Muscle of back (tissue), 13 donors: ENCODE measurements at places on chromosomes 12 and 14. TPM values are rescaled to one million over a fixed set of nuclear protein-coding genes. Genes with fewer than 3 reads are reported as not detected.

Gene NEMP1
- 22.4 TPM for polyA plus RNA-seq

DNA sequence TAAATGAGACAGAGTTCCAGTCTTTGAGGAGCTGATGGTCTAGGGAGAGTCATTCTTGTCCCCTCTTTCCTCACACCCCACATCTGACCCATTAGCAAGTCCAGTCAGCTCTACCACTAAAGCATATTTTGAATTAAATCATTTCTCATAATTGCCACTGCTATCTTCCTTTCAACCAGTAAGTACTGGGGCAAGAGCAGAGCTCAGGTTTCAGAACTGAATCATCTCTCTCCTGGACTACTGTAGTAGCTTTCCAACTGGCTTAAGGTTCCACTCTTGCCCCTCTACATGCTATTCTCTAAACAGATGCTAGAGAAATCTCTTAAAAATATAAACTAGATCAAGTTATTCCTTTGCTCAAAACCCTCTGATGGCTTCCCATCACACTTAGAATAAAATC lies 218.3 kb downstream of the TTC6 start:
- no peak for DNase-seq

DNA sequence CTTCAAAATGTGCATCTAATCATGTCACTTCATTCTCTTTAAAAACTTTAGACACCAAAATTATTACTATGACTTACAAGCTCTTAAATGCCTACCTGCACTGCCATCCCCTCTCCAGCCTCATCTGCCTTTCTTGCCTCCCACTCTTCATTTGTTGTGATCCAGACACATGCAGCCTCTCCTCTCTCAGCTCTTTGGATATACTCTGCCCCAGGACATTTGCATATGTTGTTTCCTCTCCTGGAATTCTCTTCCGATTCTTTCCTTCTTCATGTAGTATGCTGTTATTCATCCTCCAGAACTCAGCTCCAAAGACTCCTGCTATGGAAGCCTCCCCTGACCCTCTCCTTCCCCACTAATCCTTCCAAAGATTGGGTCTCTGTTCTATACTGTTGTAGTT lies 197.6 kb downstream of the ANO4 start:
- no peak for DNase-seq

DNA sequence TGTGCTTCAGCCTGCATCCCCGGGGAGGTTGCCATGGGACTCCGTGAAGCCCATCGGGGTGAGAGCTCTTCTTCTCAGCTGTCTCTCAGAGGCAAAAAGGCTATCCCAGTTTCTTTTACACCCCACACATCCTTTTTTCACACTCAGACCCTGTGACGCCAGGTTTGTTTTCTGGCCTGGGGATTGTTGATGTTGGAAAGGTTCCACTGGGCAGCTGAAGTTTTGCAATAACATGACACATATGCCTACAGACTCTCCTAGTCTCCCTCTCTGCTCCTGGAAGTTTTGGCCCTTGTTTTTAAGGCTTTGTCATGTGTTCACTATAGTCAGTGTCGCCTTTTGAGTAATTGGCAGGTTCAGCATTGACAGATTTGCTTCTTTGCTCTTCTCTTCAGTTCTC lies 118.6 kb downstream of the SMOC1 start:
- DNase-seq, result no peak

GRCh38 chr12:53201639-53202038 lies 5.4 kb downstream of the ITGB7 start:
- no peak for DNase-seq
